Panc1 (cell line): ENCODE measurements at places on chromosomes 7 and 10. TPM values are rescaled to one million over a fixed set of nuclear protein-coding genes. Genes with fewer than 3 reads are reported as not detected.

ACTR1A gene
- total RNA-seq: 147 TPM

ZNF727 gene
- not detected for total RNA-seq

XRCC2 gene
- total RNA-seq: 10.3 TPM

GATA3 gene
- 5.9 TPM for total RNA-seq

DPYSL4 gene
- 9.9 TPM for total RNA-seq

TMEM229A gene
- not detected for total RNA-seq

CFAP70 gene
- total RNA-seq: 0.10 TPM

MACC1 gene
- total RNA-seq: 0.08 TPM

INHBA gene
- 0.28 TPM for total RNA-seq

GRCh38 chr10:24958721-24959381 is 6.4 kb upstream of the PRTFDC1 start:
- no peak for DNase-seq

DNA sequence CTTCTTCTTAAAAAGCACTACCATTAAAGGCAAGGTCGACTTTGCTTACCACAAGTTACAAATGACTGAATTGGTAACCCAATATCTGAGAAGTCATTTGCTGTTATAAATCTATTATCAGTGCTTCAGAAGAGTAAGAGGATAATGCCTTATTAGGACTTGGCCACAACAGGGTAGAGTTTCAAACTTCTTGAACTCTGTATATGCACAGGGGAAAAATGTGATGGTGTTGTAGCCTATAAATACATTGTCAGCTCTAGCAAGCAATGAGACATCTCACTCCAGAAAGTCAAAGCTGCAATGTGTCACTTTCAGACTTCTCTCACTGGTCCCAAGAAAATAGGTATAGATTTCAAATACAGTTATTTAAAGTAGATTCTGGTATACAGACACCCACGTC is 9.3 kb downstream of the TFEC start:
- DNase-seq: no peak

DNA sequence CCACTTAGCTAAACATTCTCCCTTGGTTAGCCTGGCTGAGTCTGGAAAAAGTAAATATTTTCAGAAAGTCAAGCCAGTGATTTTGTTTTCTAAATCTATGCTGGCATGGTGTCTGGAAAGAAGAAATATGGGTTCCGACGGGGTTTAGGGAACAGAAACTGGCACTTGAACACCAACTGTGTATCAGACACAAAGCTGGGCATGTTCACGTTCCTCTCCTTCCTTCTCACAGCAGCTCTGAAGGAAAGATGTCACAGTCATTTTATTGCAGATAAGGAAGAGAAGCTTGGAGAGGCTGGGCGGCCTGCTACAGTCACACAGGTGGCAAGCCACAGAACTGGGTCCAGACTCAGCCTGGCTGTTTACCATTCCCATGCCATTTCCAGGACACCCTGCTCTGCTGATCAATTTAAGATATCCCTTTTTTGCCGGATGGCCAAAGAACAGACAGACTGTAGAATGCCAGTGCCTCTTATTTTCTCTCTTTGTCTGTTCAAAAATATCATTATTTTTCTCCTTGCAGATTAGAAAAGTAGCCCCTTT is 118.8 kb downstream of the HERPUD2 start:
- no peak for DNase-seq

DNA sequence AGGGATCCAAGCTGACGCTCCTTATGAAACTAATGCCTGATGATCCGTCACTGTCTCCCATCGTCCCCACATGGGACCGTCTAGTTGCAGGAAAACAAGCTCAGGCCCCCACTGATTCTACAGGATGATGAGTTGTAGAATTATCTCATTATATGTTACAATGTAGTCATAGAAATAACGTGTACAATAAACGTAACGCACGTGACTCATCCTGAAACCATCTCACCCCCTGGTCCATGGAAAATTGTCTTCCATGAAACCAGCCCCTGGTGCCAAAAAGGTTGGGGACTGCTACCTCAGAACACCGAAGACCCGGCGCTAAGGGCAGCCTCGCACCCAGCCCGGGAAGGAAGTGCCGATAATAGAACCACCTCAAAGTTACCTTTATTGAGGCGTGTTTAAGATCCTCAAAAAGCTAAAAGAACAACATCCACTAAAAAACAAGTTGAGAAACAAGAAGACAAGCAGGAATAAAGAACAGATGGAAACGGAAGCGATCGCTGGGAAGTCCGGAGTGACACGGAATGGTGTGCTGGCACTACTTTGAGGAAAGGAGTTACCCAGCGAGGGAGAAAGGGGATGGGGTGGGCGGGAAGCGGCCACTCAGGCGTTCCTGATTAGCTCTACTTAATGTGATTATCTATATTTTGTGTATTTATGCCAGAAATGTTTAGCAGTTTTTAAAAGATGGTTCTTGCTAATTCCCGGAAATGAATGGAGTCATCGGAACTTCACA is 50.1 kb upstream of the PRKAR1B start:
- DNase-seq: no peak

DNA sequence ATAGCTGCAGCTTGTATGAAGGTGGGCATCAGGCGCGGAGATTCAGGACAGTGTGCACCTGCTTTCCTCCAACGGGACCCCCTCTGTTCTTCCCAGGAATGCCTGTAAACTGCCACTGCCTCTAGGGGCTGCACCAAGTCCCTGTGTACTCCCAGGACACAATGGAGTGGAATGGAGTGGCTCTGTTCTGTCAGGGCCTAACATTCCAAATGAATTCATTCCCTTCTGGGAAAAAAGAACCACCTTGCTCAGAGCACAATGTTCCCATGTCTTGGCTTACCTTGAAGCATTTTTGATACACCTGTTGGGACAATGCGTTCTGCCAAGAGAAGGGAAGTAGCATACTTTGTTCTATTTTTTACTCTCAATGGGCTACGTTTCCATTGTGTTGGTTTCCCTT is 339.4 kb downstream of the FRMD4A start:
- no peak for DNase-seq

DNA sequence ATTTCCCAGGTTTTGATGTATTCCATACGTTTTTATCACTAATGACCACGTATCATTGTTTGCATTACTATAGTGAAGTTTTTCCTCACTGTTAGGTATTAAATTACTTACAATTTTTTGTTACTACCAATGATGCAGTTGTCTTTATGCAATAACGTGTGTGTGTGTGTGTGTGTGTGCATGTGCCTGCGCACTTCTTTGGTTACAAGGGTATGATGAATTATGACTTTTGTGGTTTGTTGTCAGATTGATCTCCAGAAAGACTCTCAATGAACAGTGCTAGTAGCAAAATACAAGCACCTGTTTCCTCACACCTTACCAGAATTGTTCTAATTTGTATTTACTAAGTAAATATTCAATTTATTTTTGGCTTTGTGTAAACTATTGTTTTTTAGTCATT is 51.5 kb downstream of the MCMBP start:
- DNase-seq: no peak

GRCh38 chr7:79407351-79407750 is 46.1 kb downstream of the MAGI2 start:
- DNase-seq: no peak
